ENCODE measurements at places on chromosomes 12 and 14.

DNA sequence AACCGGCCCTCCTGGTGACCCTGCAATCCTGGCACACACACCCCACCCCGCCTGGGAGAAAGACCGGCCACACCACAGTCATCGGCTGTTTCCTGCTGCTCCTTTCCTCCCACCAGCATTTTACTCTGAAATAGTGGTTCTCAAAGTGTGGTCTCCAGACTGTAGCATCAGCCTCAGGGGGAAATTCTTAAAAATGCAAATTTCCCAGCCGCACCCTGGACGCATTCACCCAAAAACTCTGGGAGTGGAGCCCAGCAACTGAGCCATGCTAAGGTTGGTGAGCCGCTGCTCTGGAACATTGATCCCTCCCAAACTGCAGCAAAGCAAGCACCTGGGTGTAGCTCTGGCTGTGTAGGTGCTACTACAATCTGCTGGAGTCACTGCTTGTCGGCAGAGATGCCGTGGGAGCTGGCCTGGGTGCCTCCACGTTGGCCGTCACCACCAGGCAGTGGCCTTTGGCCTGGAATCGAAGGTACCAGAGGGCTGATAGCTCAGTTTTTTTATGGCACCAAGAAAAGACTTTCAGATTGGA is 38.4 kb upstream of the BCL2L14 start:
- DNase-seq, result no peak

- no peak for DNase-seq
Observed at GRCh38 chr12:7118881-7119280, 9.8 kb downstream of the RBP5 start.

DNA sequence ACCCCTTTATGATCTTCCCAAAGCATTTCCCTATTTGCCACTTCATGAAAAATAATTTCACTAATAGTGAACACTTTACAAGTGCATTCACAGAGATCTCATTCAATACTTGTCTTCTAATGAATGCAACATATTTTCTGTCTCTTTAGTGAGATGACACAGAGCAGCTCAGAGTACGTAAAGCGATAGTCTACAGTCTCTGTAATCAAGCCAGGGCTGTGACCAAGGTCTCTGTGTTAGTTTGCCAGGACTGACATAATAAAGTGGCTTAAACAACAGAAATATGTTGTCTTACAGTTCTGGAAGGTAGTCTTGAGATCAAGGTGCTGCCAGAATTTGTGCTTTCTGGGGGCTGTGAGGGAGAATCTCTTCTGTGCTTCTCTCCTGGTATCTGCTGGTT is 33.1 kb upstream of the FRS2 start:
- DNase-seq, result no peak

DNA sequence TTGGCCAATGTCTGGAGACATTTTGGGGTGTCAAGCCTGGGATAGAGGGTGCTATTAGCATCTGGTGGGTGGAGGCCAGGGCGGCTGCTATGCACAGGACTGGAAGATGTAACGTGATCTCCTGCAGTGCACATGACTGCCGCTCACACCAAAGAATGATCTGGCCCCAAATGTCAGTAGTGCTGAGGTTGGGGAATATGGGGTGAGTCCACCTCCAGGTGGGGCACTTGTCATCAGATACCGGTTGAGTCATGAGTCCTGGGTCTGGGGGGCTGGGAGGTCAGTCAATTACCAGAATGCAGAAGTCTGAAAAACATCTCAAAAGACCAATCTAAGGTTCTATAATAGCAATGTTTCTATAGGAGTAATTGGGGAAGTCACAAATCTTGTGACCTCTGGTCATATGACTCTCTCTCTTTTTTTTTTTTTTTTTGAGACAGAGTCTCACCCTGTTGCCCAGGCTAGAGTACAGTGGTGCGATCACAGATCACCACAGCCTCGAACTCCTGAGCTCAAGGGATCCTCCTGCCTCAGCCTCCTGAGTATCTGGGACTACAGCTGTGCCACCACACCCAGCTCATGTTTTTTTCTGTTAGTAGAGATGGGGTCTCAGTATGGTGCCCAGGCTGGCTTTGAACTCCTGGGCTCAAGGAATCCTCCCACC is 6.0 kb upstream of the SDSL start:
- DNase-seq, result no peak

- DNase-seq, result no peak
Observed at GRCh38 chr14:99647411-99647810, 2.5 kb downstream of the HHIPL1 start.

DNA sequence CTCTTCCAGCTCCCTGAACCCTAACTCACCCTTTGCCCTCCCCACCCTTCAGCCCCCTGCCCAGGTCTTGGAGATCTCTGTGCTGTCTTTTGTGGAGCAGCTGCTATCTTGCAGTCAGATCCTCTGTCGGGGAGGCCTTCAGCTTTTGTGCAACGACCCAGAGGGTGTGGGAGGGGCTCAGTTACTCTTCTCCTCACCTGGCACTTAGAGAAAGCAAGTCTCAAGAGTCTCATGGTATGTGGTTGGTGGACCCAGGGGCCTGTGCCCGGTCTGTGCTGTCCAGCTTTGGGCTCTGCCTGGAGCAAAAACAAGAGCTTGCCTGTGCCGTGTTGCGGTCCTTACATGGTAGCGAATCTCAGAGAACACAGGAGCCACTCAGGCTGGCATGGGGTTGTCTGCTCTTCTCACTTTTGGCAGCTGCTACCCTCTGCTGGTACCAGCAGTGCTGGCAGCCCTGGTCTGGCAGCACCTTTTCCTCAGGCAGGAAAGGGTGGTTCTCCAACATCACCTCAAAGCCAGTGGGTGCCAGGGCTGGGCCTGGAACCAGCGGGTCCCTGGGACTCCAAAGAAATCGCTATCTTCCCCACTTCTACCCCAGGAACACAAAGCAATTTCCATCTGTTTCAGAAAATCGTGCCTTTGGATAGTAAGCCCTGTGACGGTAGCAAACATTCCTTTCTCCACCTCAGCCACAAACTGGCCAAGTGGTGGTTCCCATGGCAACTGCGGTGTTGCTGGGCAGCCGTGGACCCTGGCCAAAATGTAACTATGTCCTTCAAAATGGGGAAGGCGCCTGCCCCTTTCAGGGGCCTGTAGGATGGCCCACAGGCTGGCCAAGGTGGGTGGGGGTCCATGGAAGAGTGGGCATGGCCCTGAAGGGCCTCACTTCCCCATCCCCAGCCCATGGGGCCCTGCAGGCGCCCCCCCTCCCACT is 90.0 kb downstream of the RIN3 start:
- no peak for DNase-seq

DNA sequence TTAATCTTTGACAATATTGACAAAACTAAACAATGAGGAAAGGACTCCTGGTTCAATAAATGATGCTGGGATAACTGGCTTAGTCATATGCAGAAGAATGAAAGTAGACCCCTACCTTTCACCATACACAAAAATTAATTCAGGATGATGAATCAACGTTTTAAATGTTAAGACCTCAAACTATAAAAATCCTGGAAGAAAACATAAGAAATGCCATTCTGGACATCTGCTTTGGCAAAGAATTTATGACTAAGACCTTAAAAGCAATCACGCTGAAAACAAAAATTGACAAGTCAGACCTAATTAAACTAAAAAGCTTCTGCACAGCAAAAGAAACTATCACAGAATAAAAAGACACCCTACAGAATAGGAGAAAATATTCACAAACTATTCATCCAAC is 97.4 kb downstream of the LMNTD1 start:
- no peak for DNase-seq

Measured in activated naive CD8-positive, alpha-beta T cell treated with anti-CD3 and anti-CD28 coated beads, Interleukin-2, amount 50 U/mL, for 24 hours (primary cell).